ENCODE measurements at places on chromosomes 4 and X.

GRCh38 chr4:176778491-176778890 is 14.2 kb downstream of the VEGFC start:
- no peak for DNase-seq

DNA sequence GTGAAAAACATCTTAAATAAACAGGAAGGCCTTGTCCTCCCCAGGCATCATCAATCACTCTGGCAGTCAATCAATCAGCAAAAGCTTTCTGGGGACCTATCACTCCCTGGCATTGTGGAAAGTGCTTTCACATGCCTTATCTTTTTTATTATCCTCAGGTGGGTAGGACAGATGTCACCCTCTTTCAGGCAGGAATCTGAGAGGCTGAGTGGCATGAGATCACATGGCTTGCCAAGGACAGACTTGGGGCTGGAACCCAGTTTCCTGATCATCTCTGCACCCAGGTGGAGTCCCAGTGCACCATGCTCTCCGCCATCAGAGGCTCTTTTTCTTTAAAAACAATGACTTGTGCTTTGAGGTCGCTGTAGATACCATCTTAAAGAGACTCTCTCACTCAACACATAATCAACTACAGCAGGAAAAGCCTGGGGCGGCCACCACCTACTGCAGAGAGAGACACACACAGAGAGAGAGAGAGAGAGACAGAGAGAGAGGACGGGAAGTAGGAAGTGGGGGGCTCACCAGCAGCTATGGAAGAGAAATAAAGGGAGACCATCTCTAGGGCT is 282.7 kb downstream of the PTTG2 start:
- no peak for DNase-seq

- DNase-seq = no peak
These were observed 443.6 kb upstream of the TENM3 start for GRCh38 chr4:181799561-181800069.

- DNase-seq = no peak
These were observed 13.0 kb upstream of the SEPSECS start for GRCh38 chr4:25172961-25173915.

DNA sequence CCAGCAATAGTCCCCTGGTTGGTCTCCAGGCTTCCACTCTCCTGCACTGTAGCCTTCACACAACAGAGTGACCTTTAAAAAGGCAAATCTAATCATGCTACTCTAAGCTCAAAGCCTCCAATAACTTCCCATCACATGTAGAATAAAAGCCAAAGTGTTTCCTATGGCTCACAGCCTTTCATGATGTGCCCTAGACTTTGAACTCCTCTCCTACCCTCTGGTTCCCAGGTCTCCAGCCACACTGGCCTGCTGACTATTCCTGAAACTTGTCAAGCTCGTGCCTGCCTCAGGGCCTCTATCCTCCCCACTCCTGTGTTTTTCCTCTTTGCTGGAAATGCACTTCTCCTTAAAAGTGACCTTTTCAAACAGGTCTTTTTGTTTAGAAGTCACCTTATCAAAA is 3.1 kb downstream of the MANBA start:
- no peak for DNase-seq

- DNase-seq = no peak
These were observed 89.8 kb downstream of the PDGFRA start for GRCh38 chr4:54318904-54319303.

GRCh38 chrX:38649221-38649620 is 87.9 kb downstream of the TSPAN7 start:
- no peak for DNase-seq

GRCh38 chrX:15643786-15644559 is 20.6 kb downstream of the CLTRN start:
- DNase-seq = no peak

GRCh38 chr4:19700992-19701391 is 550.7 kb upstream of the SLIT2 start:
- no peak for DNase-seq

GRCh38 chr4:174928174-174928573 is 10.0 kb downstream of the ADAM29 start:
- no peak for DNase-seq

DNA sequence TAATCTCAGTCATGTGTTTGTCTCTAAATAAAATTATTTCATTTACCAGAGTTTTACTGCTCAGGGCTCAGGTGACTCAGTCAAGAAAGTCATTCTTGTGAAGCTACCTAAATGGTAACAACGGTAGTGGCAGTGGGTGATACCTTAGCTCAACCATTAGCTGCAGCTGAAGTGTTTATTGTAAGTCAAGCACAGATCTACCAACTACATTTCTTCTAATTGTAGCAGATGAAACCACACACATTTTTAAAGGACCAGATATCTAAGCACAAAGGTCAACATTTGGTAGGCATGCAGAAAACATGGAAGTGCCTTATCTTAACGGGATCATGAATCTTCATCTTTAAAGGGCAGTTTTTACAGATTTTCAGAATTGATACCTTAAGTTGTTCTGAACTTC is 79.1 kb downstream of the FAT4 start:
- no peak for DNase-seq

- DNase-seq = no peak
These were observed 138.7 kb downstream of the RAP1GDS1 start for GRCh38 chr4:98399915-98400314.

GRCh38 chr4:48898733-48899431 is 7.7 kb downstream of the OCIAD2 start:
- no peak for DNase-seq

DNA sequence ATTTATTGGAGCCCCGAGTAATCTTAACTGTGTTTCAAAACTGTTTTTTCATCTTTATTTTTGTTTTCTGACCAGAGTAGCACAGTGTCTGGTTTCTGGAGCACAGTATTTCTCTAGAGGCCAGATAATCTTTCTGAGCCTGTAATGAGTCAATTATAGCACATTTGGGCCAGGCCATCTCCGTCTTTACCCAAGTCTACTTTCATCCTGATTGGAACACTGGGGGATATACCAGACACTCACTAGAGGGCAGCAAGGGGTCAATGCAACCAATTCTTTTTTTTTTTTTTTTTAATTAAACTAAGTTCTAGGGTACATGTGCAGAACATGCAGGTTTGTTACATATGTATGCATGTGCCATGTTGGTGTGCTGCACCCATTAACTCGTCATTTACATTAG is 282.0 kb downstream of the ARHGAP24 start:
- no peak for DNase-seq

DNA sequence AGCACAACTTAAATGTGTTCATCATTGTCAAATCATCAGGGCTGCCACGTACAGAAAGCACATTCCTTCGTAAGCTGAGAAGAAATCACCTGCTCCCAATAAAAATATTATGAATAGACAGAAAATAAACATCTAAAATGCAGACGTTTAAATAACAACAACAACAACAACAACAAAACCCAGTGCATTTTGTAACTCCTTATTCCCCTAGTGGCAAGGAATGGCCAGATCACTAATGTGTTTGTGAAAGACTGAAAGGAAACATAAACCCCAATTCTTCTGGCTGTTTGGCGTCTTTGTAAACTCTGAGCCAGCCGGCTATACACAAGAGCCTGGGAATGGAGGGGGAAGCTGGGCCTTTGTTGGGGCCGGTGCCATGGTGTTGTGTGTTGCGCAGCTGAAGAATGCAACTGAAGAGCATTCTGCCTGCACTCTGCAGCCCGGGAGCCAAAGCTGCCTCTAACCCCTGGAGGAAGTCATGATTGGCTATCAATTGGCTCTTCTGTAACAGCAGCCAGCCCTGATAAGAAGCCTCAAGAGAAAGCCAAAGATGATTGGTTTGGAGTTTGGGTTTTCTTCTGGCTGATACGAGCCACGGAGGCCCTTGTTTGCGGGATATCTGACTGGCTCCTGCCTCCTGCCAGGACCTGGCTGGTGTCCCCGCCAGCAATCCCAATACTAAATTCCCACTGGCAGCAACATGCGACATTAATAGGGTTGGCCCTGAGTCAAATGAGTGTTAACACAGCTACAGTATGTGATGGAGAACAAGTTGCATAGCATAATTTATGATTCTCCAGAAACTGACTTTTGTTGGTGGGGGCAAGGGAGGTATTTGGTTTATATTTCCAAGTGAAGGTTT is 89.7 kb upstream of the TFDP3 start:
- DNase-seq = no peak

- DNase-seq = no peak
These were observed 4.2 kb upstream of the SLBP start for GRCh38 chr4:1716065-1716945.

Measured in effector memory CD4-positive, alpha-beta T cell (primary cell).